Activated CD4-positive, alpha-beta T cell treated with anti-CD3 and anti-CD28 coated beads for 48 hours (primary cell): ENCODE measurements at places on chromosomes 2 and 18.

DNA sequence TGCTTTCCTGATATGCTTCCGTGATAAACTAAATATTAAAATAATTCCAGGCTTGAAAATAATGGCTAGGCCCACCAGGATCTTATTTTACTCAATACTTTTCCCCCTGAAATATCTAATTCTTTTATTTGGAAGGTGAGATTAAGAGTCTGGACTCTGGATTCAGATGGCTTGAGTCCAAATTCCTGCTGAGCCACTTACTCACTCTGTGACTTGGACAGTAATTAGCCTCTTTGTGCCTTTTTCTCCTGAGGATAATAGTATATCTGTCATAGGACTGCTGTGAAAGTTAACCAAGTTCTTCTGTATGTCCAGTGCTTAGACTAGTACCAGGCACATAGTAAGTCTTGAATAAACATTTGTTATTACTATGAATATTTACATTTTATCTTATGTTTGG lies 127.3 kb upstream of the ERBB4 start:
- DNase-seq, result no peak

DNA sequence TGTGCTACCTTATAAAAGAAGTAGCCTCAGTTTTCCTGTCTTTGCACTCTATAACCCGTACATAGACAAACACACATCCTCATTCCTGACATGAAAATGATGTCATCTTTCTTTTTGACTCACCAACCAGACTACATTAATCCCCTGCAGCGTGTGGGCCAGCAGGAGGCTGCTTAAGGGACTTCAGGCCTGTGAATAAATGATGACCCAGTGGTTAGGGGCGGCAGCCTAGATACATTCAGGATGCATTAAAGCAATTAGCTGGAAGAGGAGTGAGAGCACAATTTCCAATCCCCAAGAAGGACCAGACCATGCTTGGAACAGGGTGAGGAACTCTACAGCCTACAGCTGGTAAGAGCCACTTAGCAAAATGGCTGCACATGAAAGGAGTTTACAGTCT lies 57.3 kb upstream of the KLF7 start:
- DNase-seq, result peak; percentile 57

- no peak for DNase-seq
Measured at GRCh38 chr2:45605116-45605515, 6.0 kb downstream of the SRBD1 start.

DNA sequence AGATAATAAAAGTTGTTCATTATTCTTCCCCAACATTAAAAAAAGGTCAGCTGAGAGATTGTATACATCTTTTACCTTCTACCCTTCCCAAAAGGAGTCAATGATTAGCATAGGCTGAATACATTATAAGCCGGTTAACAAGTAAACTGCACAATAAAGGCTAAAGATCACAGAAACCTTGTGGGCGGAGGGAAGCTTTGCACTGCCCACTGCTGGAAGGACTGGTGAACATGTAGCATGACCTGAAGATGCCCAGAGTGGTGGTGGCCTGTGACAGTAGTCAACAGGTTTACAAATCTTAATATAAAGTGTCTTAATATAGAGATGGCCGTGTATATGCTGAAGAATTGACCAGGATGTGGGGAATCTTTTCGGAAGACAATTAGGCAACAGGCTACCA lies 35.6 kb downstream of the ARL5A start:
- DNase-seq, result no peak

- DNase-seq, result peak; percentile 66
Measured at GRCh38 chr2:230713331-230714135, 891 bp downstream of the CAB39 start.

- no peak for DNase-seq
Measured at GRCh38 chr18:13610555-13611141, 115.7 kb downstream of the FAM210A start.

DNA sequence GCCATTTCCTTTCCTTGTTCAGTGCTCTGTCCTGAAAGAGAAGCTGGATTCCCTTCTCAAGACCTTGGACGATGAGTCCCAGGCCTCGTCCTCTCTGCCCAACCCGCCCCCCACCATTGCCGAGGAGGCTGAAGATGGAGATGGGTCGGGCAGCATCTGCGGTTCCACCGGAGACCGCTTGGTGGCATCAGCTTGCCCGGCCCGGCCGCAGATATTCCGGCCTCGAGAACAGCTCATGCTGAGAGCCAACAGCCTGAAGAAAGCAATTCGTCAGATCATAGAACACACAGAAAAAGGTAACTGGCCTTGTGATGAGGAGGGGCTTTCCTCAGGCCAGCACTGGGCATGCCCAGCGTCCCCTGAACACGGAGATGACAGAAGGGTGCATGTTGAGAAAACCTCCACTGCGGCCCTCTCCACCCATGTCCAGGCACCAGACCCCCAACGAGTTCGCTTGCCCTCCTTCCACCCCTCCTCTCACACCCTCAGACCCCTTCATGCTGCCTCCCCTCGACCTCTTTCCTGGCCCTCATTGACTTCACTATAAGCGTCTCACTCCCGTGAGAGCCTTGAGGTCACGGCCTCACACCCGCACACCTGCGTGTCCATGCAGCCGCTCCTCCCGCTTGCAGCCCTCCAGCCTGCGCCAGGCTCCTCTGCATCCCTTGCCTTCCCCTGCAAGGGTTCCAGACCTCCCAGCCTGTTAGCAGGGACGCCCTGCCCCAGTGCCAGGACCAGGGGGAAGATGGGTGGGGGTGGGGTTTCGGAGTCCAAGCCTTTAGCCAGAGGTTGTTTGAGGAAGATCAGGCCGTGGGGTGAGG lies 95.0 kb downstream of the DGKD start:
- DNase-seq, result no peak

GRCh38 chr2:174465327-174465726 lies 21.5 kb downstream of the GPR155 start:
- no peak for DNase-seq

DNA sequence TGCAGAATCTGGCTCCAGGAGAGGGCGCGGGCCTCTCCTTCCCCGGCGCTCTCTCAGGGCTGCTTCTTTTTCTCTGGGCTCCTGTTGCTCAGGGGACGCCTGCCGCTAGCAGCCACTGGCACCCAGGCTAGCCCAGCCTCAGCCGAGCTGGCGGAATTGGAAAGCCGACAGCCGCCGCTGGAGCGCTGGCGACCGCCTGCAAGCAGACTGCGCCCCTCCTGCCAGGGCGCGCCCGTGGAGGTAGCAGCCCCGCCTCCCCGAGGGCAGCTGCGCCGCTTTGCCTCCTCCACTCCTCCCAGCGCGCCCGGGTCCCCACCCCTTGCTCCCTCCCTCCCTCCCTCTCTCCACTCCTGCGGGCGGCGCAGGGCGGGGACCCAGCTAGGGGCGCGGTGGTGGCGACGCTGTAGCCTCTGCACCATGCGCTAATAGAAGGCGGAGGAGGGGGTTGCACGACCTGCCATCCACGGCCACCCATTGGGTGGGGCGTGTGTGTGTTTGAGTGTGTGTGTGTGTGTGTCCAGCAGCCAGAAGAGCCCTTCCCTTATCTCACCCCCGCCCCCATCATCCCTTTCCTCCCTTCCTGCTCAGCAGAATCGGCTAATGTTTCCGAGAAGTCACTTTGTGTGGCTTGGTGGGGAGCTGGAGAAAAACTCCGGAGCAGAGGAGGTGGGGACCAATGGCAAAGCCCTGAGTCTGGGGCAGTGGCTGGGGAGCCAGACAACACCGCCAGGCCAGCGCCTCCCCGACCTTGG lies at the start of gene SCN9A:
Gene SCN9A (minus strand): TSS at position 209 of the 752 bp plus-strand sequence. CDS start 64,188 bp downstream, outside the sequence.
- peak; percentile 28 for DNase-seq

- DNase-seq, result no peak
Measured at GRCh38 chr2:56372071-56372656, 188.4 kb downstream of the CCDC85A start.

- DNase-seq, result no peak
Measured at GRCh38 chr2:133085646-133086045, 415.6 kb upstream of the LYPD1 start.
